Activated T-helper 2 cell treated with anti-CD3 and anti-CD28 coated beads, Interferon-gamma antibody, Interleukin-2, Interleukin-4, amounts not matched to agents 10 μg/mL and 5 μg/mL and 100 μg/mL, durations not matched to agents 14 hours and 24 hours and 36 hours (primary cell): ENCODE measurements at places on chromosomes 2 and 18. TPM values are rescaled to one million over a fixed set of nuclear protein-coding genes. Genes with fewer than 3 reads are reported as not detected.

DNA sequence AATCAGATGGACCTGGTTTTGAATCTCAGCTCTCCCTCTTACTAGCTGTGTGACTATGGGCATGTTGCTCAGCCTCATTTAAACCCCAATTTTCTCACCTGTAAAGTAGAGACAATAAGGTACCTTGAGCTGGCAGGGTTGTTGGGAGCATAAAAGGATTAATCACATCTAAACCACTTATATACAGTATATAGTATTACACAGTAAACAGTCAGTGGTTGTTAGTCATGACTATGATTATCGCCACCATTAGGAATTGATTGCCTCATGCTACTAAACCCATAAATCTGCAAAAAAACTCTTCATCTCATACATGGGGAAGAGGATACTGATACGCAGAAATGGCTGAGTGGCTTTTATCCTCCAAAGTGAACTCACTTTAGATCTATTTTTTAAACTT, 65.8 kb downstream of the INO80D start:
- H3K4me1 ChIP-seq, result peaks cover 2% of the 10 kb centered on the region
- no peak for DNase-seq
- no peak overlapping the region for H3K4me3 ChIP-seq
- H3K27me3 ChIP-seq, result no peaks in the 10 kb centered on the region

- no peak overlapping the region for H3K4me3 ChIP-seq
- H3K27me3 ChIP-seq, result peaks cover 29% of the 10 kb centered on the region
- DNase-seq, result no peak
- peaks cover 6% of the 10 kb centered on the region for H3K4me1 ChIP-seq
Measured at GRCh38 chr18:3217948-3218647, 1.7 kb downstream of the MYOM1 start.

DNA sequence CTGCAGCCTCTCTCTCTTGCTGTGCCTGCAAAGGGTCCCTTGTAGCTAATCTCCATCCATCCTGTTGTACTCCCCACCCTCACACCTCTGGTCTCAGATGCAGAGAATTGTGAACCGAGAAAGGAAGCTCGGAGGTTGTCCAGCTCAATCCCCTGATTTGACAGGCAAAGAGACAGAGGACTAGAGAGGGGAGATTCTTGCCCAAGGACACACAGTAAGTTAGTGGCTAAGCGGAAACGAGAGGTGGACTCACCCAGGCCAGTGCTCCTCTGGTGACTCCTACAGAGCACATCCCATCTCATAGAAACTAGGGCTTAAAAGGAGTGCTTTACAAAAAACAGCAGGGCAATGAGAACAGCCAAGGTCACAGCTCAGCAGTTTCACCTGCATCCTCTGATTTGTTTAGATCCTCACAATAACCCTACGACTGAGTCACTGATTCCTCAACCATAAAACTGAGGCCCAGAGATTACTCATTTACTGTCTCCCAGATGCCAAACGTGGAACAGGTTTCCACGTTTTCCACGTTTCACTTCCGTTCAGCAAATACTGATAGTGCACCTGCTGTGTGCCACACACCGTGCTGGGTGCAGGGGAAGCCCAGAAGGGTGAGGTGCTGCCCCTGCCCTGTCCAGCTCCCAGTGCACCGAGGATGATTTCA, 22.1 kb downstream of the EHD3 start:
- no peak overlapping the region for H3K27ac ChIP-seq
- no peak for DNase-seq
- no peaks in the 10 kb centered on the region for H3K27me3 ChIP-seq
- no peaks in the 10 kb centered on the region for H3K4me1 ChIP-seq

DNA sequence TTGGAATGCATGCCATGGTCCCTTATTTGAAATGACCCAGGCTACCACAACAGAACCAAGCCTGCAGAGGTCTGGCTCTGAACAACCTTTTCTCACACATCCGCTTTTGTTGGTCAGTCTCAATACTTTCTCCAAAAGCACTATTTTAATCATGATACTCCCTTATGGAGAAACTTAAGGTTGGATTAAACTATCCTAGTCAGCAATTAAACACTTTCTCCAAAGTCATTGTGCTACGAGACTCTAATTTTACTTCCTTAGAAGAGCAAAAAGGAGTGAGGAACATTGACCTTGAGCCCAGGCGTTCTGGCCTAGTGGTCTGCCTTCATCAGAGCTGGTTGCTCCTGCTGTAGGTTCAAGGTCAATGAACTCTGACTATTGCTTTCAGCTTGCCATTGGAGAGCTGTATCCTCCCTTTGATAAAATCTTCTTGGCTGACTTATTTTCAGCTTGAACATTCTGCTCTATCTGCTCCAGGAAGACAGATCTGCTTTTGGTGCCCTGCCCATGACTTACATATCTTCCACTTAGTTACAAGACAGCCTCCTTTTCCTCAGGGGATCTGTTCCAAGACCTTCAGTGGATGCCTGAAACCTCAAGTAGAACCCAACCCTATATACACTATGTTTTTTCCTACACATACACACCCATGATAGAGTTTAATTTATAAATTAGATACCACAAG, 91.2 kb downstream of the NCKAP5 start:
- H3K27ac ChIP-seq, result no peak overlapping the region
- no peaks in the 10 kb centered on the region for H3K36me3 ChIP-seq
- no peaks in the 10 kb centered on the region for H3K4me1 ChIP-seq
- no peak for DNase-seq
- no peaks in the 10 kb centered on the region for H3K27me3 ChIP-seq

DNA sequence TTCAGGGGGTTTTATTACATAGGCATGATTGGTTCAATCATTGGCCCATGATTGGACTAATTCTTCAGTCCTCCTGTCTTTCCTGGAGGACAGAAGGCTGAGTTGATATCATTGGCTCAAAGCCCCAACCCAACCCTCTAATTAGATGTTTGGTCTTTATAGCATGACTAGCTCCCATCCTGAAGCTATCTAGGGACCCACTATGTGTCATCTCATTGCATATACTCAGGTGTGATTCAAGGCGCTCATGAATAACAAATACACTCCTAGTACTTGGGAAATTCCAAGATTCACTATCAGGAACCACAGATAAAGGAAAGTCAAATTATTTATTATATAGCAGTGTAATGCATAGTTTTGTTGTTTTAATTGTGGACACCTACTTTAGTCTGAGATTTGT, 24.9 kb upstream of the NBEAL1 start:
- H3K4me1 ChIP-seq, result no peaks in the 10 kb centered on the region
- H3K36me3 ChIP-seq, result no peaks in the 10 kb centered on the region
- H3K27me3 ChIP-seq, result no peaks in the 10 kb centered on the region
- no peak overlapping the region for H3K27ac ChIP-seq
- no peak for DNase-seq
- no peak overlapping the region for H3K4me3 ChIP-seq

DNA sequence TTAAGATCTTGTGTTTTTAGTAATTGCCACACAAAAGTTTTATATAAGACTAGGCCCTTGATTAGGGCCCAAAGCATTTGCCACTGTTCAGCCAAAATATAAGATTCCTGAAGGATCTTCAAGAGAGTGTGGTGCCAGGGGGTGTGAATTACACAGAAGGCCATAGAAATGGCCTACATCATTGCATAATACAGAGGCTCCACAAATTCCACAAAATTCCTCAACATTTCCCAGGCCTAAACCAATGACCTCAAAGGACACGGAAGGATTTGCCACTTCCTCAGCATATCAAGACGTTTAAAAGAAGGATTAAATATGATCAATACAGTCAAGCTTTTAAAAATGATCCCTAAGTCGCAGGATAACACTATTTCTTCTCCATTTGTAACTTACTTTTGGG, 24.1 kb downstream of the COL6A3 start:
- no peak overlapping the region for H3K27ac ChIP-seq
- DNase-seq, result no peak
- H3K27me3 ChIP-seq, result no peaks in the 10 kb centered on the region
- H3K36me3 ChIP-seq, result no peaks in the 10 kb centered on the region

The CAPN14 gene
- 0.18 and 0.27 TPM in 2 replicates for total RNA-seq

The ACMSD gene
- not detected in 2 replicates for total RNA-seq

The NOL4 gene
- total RNA-seq, result not detected in 2 replicates
